Stimulated activated CD8-positive, alpha-beta memory T cell treated with anti-CD3 and anti-CD28 coated beads, Interleukin-15, amount 100 ng/mL, for 24 hours (primary cell): ENCODE measurements at places on chromosomes 3 and 15.

DNA sequence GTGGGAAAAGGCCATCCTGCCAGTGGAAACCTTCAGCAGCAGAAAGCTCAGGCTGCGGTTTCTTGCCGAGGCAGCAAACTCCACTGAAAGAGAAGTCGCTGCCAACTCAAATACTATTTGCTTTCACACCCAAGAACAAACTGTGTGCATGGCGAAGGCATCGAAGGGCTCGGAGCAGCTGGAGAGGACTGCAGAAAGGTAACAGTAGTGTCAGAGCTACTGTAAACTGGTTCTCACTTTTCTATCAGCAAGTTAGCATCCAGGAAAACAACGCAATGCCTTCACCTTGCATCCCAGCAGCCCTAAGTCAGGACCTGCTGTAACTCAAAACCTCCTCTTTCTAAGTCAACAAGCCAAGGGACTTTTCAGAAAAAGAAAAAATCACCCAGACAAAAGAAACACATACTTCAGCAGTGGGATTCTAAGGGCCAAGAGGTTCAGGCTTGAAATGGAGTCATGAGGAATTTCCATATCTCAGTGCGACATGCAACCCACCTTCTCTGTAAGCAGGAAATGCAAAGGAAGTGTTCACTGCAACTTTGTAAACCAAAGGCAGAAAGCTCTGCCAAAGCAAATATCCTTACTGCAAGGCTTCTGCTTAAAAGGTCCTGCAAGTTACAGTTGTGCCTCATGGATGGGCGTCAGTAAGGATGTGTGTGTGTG lies 193.5 kb downstream of the FOXP1 start:
- DNase-seq: no peak

GRCh38 chr3:185120126-185120525 lies 32.7 kb downstream of the C3orf70 start:
- DNase-seq: no peak

DNA sequence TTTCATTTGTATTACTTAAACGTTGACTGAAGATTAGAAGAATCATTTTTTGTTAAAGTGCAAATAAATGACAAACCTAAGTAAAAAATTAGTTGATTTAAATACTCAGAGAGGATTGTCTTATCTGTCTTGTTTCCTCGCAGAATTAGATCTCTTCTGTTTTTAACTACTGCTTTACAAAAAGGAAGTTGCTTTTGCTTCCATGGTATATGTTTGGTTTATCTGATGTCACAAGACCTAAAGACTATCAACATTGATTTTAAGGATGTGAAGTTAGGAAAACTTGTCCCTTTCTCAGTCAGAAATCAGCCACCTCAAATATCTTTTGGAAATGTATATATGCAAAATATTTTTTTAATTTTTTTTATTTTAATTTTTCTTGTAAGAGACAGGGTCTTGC lies 28.7 kb downstream of the GPR171 start:
- no peak for DNase-seq

- DNase-seq: no peak
These were observed 27.2 kb downstream of the ETV5 start for GRCh38 chr3:186081678-186082077.

DNA sequence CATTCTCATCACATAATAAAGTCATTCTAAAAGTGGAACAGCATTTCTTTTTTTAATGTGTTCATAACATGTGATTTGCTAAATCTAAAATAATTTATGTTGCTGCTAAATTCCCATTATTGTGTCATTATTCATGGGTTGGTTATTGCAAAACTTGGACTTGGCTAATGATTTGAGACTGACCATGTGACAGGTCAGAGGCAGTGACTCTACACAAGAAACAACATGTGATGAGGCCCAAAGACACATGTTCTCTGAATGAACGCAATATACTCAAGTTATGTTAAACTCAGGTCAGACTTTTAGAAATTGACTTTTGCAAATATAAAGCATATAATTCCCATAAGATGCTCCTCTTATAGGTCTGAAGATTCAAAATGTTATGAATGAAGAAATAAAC lies 566.1 kb downstream of the TBL1XR1 start:
- no peak for DNase-seq

DNA sequence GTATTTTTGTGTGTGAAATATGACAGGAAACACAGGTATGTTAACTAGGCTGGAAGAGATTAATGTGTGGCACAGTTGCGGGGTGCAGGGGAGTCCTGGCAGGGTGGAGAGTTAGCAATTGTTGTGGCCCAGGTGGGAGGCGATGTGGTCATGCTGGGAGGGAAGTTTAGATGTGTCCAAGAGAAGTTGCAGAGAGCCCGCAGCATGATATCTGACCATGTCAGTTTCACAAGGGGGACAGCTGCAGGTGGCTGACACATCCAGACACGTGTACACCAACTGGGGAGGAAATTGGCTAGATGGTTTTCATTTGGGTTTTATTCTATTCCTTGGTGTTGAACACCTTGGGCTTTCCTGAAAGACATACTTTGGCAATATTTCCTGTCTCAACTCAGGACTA lies 172.8 kb upstream of the RGMA start:
- DNase-seq: no peak

- no peak for DNase-seq
These were observed 588 bp upstream of the VIPR1 start for GRCh38 chr3:42501681-42502428.

GRCh38 chr3:196737655-196738054 lies 2.0 kb upstream of the PAK2 start:
- DNase-seq: no peak

- no peak for DNase-seq
These were observed 1001.0 kb downstream of the FHIT start for GRCh38 chr3:60250206-60250605.

- DNase-seq: no peak
These were observed 94.1 kb upstream of the FGF7 start for GRCh38 chr15:49328941-49329340.

GRCh38 chr3:173887888-173888287 lies 490.3 kb downstream of the NLGN1 start:
- DNase-seq: no peak

DNA sequence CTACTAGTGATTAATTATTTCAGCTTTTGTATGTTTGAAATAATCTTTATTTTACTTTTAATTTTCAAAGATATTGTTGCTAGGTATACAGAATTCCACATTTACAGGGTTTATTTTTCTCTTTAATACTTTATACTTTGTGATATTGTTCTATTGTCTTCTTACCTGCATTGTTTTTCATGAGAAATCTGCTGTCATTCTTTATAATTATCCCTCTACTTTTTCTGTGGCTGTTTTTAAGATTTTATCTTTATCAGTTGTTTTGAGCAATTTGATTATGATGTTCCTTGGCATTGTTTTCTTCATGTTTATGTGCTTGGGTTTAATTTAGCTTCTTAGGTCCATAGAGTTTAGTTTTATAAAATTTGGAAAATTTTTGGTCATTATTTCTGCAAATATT lies 168.6 kb downstream of the DTWD1 start:
- DNase-seq: no peak

- DNase-seq: no peak
These were observed 119.4 kb upstream of the BHLHE40 start for GRCh38 chr3:4859788-4860187.

GRCh38 chr3:195849322-195850074 lies 37.8 kb upstream of the MUC4 start:
- no peak for DNase-seq

DNA sequence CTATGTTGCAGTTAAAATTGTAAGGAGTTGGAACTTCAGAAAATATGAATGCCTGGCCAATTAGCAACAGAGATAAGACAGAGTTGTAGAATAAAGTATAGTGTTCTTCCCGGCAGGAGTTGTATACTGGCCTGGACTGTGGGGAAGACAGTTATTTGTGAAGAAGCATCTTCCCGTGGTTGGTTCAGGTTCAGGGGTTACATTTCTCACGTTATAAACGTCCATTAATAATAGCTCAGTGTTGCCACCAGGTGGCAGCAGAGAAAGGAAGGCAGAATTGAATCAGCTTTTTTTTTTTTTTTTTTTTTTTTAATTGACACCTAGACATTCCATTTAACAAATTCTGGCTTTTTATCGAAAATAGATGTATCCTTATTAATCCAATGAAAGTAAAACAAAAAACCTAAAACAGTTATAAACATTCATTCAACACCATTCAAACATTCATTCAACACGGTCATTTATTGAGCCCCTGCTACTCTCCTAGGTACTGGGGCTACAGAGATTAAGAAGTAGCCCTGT lies 66.4 kb upstream of the NR2E3 start:
- DNase-seq: peak; percentile 27

DNA sequence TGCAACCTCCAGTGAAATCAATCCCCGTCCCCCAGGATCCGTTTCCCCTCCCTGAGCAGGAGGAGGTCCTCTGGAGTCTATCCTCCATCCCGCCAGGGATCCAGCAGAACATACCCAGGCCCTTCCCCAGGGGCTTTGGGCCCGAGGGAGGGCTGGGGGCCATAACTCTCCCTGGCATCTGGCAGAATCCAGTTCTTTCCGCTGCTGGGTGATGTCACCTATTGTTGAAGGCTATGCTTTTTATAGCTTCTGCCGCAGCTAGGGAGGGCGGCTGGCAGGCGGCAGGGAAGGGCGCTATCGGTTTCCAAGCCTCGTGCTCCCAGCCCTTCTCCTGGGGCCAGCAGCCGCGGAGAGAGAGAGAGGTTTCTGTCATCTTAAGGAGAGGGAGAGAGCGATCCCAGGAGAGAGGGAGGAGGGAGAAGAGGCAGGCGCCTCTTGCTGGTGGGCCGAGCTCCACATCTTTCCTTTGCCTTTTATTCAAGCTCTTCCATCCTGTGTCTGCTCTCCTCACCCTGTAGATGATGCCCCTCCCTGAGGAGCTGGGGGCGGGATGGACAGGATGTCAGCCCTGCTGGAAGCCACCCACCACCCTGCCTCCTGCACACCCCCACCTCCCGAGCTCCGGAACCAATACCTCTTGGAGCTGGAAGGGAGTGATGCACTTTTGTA lies 120.1 kb downstream of the ANP32A start:
- DNase-seq: no peak

DNA sequence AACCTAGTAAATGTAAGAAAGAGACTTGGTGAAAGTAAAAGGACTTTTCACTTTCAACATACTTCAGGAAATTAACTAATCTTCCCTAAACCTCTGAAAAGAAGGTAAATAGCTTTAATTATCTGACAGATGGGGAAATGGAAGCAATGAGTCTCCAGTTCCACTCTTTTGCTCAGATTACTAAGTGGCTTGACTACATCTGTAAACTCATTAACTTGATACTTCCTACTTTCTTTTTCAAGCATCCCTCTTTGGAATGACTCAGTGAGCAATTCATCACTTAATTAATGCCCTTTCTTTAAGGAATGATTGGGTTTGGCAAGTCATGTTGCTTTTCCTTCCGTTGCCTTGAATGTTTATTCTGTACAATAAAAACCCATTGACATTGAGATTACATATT lies 234.2 kb downstream of the GRM7 start:
- no peak for DNase-seq

DNA sequence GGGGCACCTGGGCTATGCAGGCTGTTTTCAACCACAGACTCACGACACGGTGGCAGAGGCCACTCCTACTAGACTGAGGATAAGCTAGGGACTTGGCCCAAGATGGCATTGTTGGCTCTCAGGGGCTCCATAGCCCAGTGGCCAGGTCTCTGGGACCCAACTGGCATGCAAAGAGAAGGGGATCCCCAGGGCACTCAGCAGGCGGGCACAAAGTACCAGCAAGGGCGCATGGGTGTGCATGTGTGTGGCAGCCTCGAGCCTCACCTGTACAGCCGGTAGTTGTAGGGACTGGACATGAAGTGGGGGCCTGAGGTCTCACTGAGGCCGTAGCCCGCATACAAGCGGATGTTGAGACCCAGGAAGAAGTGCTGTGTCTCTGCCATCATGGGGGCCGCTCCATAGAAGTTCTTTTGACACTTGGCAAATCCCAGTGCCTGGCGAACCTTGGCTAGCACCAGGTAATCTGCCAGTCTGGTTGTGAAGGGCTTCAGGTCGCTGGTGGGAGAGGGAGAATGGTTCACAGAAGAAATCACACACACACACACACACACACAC lies 30.2 kb downstream of the IDH3A start:
- DNase-seq: no peak

DNA sequence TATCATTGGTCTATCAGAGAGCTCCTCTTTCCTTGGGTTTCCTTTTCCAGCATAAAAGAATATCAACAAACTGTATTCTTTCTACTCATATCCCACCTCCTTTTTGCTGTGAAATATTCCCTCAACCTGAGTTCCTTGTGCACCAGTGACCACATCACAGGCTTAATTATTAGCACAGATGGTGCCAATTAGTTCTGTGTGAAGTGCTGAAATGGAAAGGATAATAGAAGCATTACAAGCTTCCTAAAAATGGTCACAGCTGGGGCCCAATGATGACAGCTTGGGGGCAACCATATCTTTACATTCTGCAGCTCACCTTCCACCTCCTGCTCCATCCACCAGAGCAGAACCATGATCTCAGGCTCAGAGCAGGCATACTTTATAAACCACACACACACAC lies 84.6 kb downstream of the ANO10 start:
- DNase-seq: no peak

DNA sequence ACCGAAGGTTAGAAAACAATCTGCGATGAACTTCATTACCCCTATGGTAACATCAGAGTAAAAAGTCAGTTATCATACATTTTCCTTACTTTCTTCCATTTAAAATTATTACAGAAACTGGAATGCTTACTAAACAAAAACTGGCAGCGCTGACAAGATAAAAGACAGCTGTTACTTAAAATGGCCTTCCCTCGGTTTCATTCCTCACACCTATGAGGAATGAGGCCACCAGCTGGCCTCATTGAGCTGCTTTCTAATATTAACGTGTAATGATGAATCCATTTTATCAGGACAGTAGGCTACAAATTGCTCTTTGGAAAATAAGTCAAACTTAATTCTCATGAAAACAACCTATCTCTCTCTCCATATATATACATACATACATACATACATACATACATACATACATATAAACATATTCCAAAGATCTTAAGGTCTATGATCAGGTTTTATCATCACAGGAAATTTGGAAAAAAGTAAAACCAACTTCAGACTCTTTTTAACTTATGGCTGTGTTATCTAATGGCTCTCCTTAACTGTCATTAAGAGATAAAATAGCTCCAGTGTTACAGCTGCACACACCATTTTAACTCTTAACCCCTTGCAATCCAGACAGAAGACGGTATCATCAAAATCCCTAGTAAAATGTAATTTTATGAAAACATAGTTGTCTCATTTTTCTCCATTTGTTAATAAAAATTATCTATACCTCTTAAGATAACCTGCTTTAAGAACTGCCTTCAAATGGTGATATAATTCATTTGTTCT lies 5.2 kb downstream of the CCNL1 start:
- DNase-seq: no peak

- no peak for DNase-seq
These were observed 92.3 kb downstream of the RBMS3 start for GRCh38 chr3:29373131-29373680.

DNA sequence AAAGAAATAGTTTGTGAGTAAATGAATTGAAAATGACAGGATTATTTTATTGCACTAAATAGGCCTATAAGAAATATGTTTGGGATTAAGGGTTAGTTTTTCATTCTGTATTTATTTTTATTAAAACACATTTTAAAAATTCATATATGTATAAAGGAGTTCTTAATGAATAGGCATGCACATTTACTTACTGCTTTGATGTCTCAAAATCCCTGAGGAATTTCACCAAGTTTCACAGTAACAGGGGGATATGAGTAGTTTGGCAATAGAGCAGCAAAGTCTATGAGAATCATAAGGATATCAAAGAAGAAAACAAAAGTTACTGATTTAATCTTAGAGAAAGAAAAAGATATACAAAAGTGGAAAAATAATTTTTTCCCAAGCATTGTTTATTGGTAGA lies 411.7 kb downstream of the NAALADL2 start:
- no peak for DNase-seq
